Activated CD4-positive, CD25-positive, alpha-beta regulatory T cell (primary cell): ENCODE measurements at places on chromosomes 6 and 20.

GRCh38 chr6:165091121-165091785 is 218.2 kb downstream of the C6orf118 start:
- no peak for DNase-seq

DNA sequence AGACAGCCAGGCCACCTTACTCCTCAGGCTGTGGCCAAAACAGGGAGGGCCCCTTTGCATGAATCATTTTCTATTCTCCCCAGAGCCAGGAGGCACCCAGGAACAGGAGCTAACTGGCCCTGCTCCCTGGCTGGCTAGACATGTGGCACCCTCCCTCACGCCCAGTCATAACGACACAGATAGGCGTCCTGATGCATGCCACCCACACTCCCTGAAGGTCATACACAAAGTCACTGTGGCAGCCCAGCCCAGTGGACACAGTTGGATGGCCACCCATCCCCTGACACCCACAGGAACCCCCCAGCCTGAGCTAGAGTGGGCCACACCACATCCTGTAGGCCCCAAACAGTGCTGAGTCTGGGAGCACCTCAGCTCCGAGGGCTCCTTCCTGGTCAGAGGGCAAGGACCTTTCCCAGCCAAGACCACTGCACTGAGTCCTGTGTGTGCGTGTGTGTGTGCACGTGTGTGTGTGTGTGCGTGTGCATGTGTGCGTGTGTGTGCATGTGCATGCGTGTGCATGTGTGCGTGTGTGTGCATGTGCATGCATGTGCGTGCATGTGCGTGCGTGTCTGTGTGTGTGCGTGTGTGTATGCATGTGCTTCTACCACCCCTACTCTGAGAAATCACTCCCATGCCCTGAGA is 21.6 kb downstream of the TFEB start:
- no peak for DNase-seq

- DNase-seq: no peak
Measured at GRCh38 chr6:116084284-116084683, 16.4 kb upstream of the NT5DC1 start.

DNA sequence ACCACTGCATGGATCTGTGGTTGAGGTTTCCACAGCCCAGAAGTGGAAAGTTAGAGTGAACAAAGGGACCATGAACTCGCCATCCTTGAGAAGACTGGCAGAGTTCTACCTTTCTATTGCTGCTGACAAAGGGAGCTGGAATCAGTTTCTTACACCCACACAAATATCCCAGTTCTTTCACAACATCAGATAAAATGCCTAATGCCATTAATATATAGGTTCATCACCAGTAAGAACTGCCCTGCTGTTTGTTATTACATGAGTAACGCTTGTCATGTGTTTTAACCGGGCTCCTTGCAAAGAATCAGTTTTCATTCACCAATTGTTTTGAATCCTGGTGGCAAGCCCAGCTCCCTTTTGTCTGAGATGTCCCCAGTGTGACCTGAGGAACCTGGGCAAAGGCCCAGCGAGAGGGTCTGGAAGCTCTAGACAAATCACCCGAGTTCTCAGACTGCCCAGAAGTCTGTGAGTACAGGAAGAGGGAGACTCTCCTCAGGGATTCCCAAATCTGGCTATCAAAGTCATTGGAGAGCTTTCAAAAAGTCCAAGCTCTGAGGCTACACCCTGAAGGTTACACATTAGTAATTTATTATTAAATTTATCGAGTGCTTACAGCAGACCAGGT is 7.5 kb upstream of the CD164 start:
- no peak for DNase-seq

DNA sequence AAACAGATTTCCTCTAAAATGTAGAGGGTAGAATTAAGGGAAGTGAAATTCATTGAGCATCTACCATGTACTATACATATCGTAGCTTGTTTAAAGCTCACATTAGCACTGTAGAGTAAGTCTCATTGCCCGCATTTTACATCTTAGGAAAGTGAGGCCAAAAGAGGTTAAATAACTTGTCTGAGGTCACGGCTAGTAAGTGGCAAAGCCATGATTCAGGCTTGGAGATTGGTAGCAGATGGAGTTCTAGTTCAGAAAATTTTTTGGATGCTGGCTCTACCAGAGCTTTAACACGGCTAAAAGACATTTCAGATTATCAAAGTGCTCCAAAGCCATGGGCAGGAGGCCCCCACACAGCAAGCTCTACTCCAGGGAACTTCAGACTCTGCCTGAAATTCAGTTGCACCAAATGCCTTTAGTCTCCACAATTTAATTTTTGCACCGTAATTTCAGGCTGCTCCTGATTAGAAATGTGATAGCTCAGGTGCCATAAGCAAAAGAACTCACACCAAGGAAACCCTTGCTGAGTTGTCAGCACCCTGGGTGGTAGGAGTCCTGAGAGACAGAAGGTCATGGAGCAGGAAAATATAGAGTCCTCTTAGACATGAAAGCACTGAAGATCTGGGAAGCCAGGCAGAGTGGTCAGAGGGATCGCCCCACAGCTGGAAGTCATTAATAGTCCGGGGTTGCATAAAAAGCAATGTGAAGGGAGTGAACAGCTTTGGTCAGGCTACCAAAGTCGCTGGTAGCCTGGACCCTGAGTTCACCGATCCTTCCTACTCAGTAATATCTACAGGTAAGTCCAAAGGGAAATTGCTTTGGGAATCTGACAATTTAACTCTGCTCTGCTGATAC is 55.2 kb upstream of the ASIP start:
- no peak for DNase-seq

GRCh38 chr6:158242071-158242606 is 70.1 kb upstream of the TULP4 start:
- DNase-seq: no peak

DNA sequence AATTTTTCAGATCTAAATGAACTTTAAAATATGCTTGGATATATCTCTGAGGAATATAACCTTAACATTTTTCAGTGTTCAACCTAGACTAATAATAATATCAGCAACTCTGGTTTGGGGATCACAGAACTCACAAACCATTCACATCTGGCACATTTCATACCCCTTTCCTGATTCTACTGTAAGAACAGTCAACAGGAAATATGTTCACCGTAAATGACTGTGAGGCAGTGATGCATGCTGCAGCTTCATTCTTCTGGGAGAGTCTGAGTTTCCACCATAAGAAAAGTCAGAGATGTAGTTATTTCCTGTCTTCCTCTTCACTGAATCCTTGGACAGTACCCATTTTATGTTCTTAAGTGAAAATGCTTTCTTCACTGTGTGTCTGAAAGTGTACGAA is 134.2 kb upstream of the IFNGR1 start:
- no peak for DNase-seq

DNA sequence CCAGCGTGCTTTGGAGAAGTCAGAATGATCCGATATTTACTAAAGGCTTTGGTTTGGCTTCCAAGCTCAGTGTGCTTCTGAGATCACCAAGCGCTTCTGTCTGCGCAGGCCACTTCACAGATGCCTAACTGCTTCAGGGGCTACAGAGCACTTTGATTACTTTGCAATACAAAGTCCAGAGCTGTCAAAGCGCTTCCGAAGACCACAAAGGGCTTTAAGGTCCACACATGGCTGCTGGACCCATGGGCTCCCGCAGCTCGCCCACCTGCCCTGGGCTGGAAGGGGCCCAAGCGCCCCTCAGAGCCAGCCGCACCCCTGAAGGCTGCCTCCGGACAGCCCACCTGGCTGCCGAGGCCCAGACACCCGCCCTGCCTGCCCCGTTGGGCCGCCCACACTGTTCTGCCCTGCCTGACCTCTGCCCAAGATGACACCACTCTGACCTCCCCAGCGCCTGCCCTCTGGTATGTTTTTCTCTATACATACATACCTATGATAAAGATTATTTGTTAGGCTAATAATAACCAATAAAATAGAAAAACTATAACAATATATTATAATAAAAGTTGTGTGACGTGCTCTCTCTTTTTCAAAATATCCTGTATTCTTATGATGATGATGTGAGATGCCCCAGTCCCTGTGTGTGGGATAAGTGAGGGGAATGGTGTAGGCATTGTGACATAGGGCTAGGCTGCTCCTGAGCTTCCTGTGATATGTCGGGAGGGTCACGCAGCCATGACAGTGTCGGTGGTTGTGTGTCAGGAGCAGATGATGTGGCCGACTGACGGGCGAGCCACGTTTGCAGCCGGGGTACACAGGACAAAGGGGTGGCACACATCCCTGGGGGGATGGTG is 22.6 kb downstream of the DYNLT1 start:
- no peak for DNase-seq

GRCh38 chr6:147900247-147900830 is 391.8 kb downstream of the SAMD5 start:
- DNase-seq: no peak
